ENCODE measurements at places on chromosomes 2 and 18.

DNA sequence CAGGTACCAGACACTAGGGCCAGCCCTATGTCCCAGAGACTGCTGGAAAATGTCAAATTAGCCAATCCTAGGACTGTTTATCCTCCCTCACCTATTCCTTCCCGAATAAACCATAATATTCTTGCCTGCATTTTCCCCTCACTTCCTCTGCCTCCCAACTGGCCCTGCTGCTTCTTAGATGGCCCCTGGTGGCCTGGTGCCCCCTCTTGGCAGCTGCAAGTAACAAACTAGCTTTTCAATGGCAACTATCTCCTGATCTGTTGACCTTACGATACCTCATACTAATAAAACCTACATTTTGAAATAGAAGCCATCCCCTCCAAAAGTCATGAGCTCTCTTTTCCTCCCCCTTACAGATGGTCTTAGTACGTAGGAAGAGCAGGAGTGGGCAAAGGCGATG is 132.0 kb downstream of the ALPK2 start:
- no peak for DNase-seq

DNA sequence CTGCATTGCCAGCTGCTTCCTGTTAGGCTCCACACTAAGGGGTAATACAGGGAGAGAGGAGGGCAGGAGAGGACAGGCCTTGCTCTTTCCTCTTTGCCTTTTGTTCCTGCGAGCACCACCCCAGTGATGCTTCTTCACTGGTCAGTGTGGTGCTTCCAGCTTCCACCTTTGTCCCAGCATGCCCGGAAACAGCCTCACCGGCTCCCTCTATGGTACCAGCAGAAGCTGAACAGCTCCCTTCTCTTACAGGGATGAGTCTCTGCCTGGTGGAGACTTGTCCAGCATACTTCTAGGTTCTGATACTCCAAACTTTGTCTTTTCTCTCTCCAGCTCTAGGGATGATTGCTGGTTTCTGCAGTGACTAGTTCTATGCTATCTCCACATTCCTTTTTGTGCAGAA is 413.3 kb downstream of the TSN start:
- no peak for DNase-seq

DNA sequence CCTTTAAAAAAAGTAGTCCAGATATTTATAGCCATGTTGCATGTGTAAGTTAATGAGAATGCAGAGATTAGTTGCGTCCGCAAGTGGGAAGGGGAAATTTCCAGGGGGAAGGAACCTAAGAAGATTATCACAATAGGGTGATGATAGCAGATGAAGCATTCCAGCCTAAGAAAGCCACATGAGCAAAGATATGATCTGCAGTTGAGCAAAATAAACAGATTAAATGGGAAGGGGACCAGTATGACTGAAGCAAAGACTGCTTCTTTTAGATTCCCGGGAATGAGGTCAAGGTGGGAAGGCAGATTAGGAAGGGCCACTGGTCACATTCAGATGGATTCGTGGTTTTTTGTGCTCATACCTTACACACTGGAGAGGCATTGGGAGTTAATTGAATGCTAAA is 154.6 kb upstream of the CDH2 start:
- no peak for DNase-seq

DNA sequence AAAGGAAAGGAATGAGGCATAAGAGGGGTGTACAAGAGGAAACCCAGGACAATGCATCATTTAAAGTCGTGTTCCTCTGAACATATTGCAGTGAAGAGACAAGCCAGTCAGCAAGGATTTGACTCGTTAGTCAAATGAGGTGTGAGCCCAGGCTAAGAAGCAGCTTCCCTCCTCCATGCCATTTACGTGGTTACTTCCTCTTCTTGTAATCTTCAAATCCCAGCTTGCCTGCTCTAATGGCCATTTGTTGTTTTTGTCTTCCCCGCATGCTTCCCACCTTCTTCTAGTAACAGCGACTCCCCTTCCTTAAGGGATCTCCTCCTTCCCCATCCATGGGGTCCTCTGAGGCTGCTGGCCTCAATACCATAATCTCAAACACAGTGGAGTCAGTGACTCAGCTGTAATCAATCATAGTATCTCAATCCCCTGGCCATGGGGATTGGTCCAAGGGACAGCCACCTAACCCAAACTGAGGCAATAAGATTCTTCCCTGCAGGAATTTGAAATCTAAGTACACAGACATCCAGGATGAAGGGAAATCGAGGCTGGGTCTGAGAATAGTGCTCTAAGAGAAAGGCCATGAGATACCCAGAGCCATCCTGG is 37.6 kb downstream of the SLC14A1 start:
- no peak for DNase-seq

DNA sequence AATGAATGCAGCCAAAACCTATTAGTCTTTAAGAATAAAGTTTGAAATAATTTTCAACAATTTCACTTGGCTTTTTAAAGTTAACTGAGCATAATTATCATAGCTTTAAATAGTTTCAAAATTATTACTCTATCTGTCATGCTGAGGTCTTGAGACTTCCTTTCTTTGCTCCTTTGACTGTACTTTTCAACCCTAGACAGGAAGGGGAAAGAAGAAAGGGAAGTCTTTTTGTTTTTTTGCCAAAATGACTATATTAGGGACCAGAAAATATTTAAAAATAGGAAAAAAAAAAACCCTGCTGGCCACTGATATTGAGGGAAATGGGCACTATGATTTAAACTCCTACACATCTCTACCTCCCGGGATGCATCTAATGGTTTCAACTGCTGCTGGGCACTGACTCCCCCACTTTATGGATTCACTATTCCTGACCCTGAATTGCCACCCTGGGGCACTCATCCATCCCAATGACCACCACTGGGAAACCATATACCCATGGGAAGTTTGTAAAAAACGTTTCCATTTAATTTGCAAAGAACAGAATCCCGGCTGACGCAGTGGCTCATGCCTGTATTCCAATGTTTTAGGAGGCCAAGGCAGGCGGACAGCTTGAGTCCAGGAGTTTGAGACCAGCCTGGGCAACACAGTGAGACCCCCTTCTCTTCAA is 50.5 kb downstream of the GAREM1 start:
- DNase-seq = no peak

DNA sequence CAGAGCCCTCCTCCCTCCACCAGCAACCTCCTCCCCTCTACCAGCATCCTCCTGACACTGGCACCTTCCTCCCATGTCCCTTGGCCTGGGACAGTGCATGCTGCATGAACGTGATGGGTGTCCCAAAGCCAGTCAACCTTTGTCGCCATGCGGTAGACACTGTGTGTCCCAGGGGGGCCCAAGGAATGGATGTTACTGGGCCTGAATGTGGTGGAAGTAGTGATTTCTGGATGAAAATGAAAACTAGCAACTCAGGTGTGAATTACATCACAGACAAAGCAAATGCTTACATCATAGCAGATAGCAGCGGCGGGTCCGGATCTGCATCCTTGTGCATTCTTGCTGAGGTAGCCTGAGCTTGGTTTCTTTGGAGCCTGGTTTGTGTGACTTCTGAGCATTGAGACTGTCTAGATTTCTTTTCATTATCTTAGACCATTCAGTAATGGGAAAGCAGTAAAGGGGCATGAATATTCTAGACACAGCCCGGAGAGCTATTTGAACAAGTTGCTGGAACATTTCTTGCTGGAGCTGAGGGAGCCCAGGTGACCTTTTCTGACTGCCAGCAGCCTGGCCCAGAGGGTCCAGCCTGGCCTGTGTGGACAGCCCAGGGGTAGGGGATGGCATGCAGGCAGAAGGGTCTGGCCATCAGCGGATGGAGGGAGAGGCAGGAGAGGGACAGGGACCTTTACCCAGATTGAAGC is 100.4 kb downstream of the FAM210A start:
- no peak for DNase-seq

GRCh38 chr2:112483831-112484230 is 1.9 kb downstream of the TTL start:
- DNase-seq = no peak

- DNase-seq = no peak
These were observed 107.7 kb upstream of the YPEL5 start for GRCh38 chr2:30039101-30039500.

DNA sequence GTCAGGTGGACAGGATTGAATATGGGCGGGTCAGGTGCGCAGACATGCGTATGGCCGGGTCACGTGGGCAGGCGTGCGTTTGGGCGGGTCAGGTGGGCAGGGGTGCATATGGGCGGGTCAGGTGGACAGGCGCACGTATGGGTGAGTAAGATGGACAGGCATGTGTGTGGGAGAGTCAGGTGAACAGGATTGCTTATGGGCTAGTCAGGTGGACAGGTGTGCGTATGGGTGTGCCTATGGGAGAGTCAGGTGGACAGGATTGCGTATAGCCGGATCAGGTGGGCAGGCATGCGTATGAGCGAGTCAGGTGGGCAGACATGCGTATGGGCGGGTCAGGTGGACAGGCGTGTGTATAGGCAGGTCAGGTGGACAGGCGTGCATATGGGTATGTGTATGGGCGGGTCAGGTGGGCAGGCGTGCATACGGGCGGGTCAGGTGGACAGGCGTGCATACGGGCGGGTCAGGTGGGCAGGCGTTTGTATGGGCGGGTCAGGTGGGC is 30.3 kb upstream of the KLF11 start:
- DNase-seq = peak; percentile 91
